Stimulated activated CD4-positive, alpha-beta T cell treated with anti-CD3 and anti-CD28 coated beads, Interleukin-12 subunit alpha, Interleukin-12 subunit beta, amount 100 ng/mL, for 48 hours (primary cell): ENCODE measurements at places on chromosomes 5 and 9.

- DNase-seq: no peak
Observed at GRCh38 chr5:139803978-139804377, 8.4 kb downstream of the PSD2 start.

DNA sequence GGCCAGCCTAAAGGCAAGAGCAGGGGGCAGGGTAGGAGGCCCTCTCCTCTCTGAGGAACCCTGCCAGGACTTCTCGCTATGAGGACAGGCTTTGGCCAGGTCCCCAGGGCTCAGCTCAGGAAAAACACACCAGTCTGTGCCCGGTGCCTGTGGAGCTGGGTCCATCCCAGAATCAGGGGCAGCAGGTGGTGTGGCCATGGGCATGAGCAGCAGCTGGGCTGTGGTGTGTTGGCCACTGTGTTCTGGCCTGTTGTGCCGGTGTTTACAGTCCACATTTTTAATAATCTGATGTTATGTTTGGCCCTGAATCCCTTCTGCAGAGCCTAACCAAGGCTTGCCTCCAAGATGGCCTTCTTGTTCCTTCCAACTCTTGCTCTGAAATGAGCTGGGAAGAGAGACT lies 77.0 kb downstream of the FGF18 start:
- DNase-seq: no peak

DNA sequence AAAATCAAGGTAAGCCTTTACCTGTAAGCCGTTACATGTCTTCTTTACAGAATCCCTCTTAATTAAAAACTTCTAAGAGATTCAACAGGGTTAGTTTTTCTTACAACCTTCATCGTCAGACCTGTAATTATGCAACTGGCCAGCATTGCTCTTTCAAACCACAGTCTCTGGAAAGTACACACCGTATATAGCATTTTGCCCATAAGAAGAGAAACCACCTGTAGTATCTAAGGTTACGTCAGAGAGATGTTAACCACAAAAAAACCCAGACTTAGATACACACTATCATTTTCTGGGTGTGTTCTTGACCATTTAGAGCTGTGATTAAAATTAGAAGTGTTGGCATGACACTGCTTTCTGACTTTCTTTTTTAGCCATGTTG lies 140.0 kb downstream of the MUSK start:
- DNase-seq: no peak

GRCh38 chr5:157669701-157670097 lies 1.6 kb upstream of the C5orf52 start:
- DNase-seq: no peak

GRCh38 chr5:158923799-158924551 lies 175.7 kb downstream of the EBF1 start:
- no peak for DNase-seq

DNA sequence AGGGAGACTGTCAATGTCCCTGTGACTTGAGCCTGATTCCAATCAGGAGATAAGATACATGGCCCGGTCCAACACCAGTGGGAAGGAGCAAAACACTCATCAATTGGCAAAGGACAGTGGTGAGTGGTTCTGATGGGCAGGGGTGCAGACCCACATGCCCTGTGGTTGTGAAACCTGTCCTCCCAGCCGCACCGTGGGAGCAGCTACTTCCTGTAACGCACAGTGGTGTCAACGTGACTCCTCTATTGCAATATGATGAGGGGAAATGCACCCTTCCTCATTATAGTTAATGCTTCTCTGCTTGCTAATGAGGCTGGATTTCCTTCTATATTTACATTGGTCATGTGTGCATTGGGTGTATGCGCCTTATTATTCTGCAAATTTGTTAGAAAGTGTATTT lies 223.0 kb downstream of the IRX1 start:
- DNase-seq: no peak

GRCh38 chr9:119788921-119789320 lies 419.7 kb upstream of the BRINP1 start:
- no peak for DNase-seq

GRCh38 chr9:110619831-110620230 lies 40.3 kb upstream of the SVEP1 start:
- no peak for DNase-seq

- DNase-seq: peak; percentile 25
Observed at GRCh38 chr5:180494510-180495181, 467 bp downstream of the CNOT6 start.

- no peak for DNase-seq
Observed at GRCh38 chr5:150399524-150400211, 13.0 kb downstream of the CD74 start.

DNA sequence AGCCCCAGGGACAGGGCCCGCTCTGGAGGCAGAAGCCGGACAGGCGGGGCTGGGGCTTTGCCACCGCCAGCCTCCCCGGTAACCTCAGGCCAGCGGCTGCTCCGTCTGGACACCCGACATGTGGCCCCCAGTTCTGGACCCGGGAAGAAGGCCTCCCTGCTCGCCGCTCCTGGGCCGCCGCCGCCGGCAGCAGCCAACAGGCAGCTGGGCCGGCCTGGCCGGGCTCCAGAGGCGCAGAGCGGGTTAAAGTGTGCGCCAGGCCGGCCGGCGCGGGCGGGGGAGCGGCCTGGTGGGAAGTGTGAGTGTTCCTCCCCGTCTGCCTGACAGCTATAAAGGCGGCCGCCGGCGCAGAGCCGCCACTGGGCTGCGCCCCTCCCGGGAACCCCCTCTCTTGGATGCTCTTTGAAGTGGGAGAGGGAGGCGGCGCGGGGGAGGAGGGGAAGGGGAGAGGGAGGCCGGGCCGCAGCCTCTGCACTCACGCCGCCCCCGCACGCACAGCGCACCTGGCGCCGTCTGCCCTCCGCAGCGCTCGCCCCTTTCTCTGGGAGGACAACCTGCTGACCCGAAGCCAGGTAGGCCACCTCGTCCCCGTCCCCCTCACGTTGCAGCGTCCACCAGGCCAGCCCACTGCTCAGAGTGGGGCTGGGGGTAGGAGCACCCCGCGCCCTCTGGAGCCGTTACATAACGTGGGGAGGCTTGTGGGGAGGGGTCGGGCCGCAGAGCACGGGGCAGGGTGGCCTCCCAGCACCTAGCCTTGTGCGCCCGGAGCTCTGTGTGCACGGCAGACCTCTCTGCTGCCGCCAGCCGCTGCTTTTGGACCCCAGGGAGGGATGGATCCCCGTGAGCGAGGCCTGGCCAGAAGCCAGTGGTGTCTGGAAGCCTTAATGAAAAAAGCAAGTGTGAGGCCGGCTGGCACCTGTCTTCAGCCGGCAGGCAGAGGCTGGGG lies at the start of gene ADAMTSL2:
Gene ADAMTSL2, plus strand, starts transcription at position 359 of the 946 bp plus-strand sequence. CDS start 2,009 bp downstream, outside the sequence.
- no peak for DNase-seq

DNA sequence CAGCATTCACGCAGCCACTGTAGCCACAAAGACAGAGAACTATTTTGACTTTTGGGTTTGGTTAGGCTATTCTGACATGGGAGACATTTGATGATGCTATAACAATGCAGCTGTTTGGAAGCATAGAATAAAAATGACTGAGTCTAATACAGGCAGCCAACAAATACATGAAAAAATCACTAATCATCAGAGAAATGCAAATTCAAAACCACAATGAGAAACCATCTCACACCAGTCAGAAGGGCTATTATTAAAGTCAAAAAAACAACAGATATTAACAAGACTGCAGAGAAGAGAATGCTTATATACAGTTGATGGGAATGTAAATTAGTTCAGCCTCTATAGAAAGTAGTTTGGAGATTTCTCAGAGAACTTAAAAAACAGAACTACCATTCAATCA lies 107.1 kb upstream of the POC5 start:
- DNase-seq: no peak

- no peak for DNase-seq
Observed at GRCh38 chr5:170642776-170643436, 139.1 kb downstream of the KCNIP1 start.

DNA sequence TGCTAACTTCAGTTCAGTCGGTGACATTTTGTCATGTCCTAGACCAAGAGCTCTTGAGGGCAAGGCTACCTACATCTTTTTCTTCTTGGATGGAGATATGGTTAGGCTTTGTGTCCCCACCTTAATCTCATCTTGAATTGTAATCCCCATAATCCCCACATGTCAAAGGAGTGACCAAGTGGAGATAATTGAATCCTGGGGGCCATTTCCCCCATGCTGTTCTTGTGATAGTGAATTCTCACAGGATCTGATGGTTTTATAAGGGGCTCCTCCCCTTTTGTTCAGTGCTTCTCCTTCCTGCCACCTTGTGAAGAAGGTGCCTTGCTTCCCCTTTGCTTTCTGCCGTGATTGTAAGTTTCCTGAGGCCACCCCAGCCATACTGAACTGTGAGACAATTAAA lies 2.1 kb upstream of the CFAP90 start:
- DNase-seq: no peak

DNA sequence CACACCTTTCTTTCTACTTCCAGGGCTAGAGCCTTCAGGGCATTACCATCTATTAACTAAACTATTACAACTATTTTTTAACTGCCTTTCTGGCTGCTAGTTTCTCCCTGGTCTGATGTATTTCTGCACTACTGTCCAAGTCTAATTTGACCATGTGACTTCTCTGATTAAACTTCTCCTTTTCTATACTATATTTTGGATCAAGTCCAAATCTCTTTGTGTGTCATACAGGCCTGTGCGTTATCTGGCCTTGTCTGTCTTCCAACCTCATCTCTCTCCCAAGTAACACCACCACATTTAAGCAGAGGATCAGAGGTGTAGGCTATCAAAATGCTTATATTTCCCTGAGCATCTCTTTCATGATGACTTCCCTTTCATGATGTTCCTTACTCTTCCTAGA lies 47.2 kb upstream of the OR13F1 start:
- DNase-seq: no peak

- DNase-seq: no peak
Observed at GRCh38 chr5:33526755-33527154, 86.0 kb downstream of the TARS1 start.

GRCh38 chr5:20420991-20421595 lies 433.1 kb upstream of the CDH18 start:
- DNase-seq: no peak

DNA sequence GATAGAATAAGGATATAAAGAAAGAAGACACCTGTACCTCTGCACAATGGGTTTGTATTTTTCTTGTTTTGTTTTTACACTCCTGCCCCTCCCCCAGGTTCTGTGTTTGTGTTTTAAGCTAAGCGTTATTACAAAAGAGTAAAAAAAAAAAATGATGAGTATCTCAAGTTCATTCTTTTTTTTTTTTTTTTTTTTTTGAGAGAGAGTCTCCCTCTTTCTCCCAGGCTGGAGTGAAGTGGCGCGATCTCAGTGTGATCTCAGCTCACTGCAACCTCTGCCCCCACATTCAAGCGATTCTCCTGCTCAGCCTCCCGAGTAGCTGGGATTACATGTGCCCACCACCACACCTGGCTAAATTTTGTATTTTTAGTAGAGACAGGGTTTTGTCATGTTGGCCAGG lies 29.4 kb upstream of the RAI14 start:
- no peak for DNase-seq

DNA sequence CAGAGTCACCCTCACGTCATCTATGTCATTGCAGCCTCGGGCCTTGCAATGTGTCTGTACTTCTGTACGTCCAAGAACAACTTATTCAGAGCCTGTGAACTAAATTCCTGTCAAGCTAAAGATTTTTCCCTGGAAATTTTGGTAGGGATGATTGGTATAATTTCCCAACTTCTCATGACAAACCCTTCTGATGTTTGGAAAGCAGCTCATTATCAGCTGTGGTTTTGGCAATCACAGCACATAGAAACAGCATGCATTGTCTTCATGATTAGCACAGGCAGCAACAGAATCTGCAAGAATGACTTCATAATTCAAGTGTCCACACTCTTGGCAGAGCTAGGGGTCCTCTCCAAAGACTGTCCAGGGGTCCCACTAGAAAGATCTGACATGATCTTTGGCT lies 49.5 kb downstream of the APBA1 start:
- no peak for DNase-seq

DNA sequence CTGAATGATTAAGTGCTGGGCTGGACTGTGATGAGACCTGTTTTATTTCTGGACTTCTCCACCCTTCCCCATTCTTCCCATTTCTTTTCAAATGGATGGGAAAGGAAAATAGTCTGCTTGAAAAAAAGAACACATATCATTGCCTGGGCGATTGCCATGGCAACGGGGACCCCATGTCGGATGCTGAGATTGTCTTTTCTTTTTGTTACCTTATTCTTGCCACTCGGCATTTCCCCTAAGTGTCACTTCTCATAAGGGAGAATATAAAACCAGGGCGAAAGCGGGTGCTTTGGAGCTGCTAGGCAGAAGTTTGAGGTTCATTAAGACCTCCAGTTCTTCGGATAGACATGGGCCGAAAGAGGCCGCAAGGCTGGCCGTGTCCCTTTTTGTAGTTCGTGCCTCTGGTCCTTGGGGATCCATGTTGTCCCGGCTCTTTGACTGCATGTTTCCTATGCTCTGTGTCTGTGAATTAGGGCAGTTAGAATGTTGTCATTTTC lies 763 bp downstream of the FGD3 start:
- no peak for DNase-seq

- DNase-seq: no peak
Observed at GRCh38 chr5:1745123-1745795, 54.4 kb downstream of the MRPL36 start.
